Trophoblast cell (in vitro differentiated cells and primary cell): ENCODE measurements at places on chromosomes 4 and X.
A peak's percentile ranks its signal among the peaks of the same experiment; 100 is the strongest.

GRCh38 chr4:156377036-156377710, 423.5 kb upstream of the CTSO start:
- DNase-seq: peak; percentile 14

GRCh38 chr4:153159728-153160221, 44.5 kb upstream of the TRIM2 start:
- DNase-seq: peak; percentile 33

DNA sequence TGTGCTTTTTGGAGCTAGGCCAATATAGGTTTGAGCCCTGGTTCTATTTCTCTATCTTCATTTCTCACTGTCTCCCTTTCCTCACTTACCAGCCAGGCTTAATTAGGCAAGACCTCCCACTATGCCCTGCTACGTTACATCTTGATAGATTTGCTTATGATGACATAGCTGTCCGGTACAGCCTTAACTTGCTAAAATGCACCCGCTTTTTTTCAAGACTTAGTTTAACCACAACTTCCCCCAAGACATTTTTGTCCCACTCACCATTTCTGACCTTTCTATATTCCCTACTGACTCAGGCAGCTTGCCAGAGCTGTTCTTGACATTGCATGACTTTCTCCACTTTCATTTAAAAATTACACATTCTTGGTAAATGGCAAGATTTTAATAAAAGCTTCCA, 152.6 kb downstream of the MID1 start:
- no peak for DNase-seq

- no peak for DNase-seq
Observed at GRCh38 chr4:79991601-79992000, 81.4 kb downstream of the ANTXR2 start.

DNA sequence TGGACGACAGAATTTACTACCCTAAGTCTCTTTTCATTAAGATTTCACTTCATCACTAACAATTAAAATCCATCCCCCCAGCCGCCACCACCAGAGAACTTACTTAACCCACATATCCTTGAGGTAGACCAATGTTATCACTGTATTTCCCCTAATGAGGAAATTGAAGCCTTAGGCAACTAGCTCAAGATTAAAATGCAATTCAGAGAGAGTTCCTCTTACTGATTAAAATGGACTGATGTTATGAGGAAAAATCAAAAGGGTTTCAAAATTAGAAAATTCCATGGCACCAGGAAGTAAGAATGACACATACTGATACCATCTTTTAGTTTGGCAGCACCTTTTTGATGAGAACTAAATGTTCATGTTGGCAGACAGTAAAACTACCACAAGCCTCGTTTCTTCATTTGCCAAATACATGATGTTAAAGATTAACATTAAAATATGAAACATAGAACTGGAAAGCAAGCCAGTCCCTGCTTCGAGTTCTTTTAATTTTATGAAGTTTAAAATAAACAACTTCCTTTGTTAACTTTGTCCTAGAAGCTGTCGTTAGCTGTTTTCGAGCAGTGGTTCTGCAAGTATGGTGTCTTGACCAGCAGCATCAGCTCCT, 69.3 kb upstream of the CCDC160 start:
- DNase-seq: no peak

DNA sequence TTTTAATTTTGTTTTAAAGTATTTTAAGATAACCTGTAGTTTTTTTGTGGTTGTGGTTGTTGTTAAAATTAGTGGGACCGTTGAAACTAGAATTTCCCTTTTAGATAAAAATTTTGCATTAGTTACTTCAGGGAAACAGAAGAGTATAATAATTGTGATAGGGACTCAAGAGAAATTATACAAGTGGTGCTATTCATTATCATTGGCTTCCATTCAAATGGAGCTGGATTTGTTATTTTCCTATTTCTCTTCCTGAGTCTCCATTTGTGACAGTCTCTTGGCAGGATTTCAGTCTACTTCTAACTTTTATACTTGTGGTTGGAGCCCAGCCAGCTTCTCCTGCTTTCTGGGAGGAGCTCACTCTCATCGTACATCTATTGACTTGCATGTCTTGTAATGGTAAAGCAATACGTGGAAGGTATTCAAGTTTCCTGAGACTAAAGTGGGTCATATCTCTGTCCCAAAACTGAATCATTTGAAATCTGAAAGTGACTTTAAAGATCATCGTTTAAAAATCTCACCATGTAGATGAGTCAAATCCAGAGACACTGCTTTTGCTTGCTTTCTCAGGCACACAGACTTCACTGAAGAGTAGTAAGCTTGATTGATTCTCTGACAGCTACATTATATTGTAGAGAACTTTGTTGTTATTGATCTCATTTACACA, 155.8 kb downstream of the RPA4 start:
- DNase-seq: no peak

- no peak for DNase-seq
Observed at GRCh38 chr4:122679317-122679716, 53.2 kb upstream of the BBS12 start.

- no peak for DNase-seq
Observed at GRCh38 chrX:24294619-24295018, 19.2 kb downstream of the SUPT20HL2 start.

- DNase-seq: peak; percentile 18
Observed at GRCh38 chr4:147599769-147600168, 17.4 kb upstream of the TMEM184C start.

GRCh38 chrX:154412468-154412867, 1.1 kb downstream of the TAFAZZIN start:
- DNase-seq: no peak

DNA sequence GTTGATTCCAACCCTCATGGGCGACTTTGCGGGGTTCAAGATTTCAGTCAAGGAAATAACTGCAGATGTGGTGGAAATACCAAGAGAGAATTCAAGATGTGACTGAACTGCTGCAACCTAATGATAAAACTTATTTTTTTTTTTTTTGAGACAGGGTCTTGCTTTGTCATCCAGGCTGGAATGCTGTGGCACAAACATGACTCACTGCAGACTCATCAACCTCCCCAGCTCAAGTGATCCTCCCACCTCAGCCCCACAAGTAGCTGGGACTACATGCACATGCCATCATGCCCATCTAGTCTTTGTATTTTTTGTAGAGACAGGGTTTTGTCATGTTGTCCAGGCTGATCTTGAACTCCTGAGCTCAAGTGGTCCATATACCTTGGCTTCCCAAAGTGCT, 19.5 kb upstream of the WDFY3 start:
- DNase-seq: peak; percentile 12

DNA sequence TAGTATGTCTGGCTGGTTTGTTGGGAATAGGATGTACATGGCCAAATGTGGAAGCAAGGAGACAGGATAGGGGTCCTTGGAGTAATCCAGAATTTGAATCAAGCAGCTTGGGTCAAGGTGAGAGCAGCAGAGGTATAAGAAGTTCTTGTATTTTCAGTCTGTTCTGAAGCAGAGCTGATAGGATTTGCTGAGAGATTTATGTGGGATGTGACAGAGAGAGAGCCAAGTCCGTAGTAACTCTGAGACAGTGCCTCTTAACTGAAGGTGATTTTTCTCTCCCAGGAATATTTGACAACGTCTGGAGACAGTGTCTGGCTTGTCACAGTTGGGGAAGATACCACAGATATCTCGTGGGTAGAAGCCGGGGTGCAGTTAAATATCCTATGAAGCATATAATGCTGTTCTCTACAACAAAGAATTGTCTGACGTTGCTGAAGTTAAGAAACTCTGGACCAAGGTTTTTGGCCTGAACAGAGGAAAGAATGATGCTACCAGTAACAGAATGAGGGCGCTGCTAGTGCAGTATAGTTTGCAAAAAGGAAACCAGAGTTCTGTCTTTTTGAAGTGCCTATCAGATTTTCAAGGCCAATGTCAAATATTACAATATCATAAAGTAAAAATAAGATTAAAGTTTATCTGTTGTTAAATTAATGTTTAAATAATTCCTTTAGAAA, 184.0 kb downstream of the ARHGAP24 start:
- no peak for DNase-seq

GRCh38 chrX:55841962-55842752, 124.6 kb downstream of the RRAGB start:
- DNase-seq: no peak
